ENCODE measurements at places on chromosomes 6 and 20. TPM values are rescaled to one million over a fixed set of nuclear protein-coding genes. Genes with fewer than 3 reads are reported as not detected.

RSPO3 gene
- total RNA-seq, result not detected

SIRPA gene
- total RNA-seq, result not detected

MAP3K5 gene
- 24.0 TPM for total RNA-seq

RAD21L1 gene
- total RNA-seq, result not detected

PET117 gene
- total RNA-seq, result 13.9 TPM

C2 gene
- total RNA-seq, result 1.3 TPM

SCRT2 gene
- total RNA-seq, result not detected

PLA2G7 gene
- total RNA-seq, result not detected

SLC22A16 gene
- not detected for total RNA-seq

FANCE gene
- 11.7 TPM for total RNA-seq

PREX1 gene
- total RNA-seq, result 86.1 TPM

TRDN gene
- not detected for total RNA-seq

PRRT1 gene
- total RNA-seq, result 0.23 TPM

SLC52A3 gene
- total RNA-seq, result not detected

SLC17A4 gene
- not detected for total RNA-seq

MMS22L gene
- 39.1 TPM for total RNA-seq

C6orf141 gene
- 0.83 TPM for total RNA-seq

CALHM6 gene
- 10.3 TPM for total RNA-seq

GPR6 gene
- total RNA-seq, result not detected

PLCB4 gene
- total RNA-seq, result not detected

KIFC1 gene
- 157 TPM for total RNA-seq

MAS1 gene
- total RNA-seq, result not detected

CENPB gene
- 85.6 TPM for total RNA-seq

BPIFA1 gene
- total RNA-seq, result not detected

OPRM1 gene
- total RNA-seq, result not detected

SYCP2L gene
- 0.25 TPM for total RNA-seq

PSORS1C1 gene
- total RNA-seq, result 0.57 TPM

IL17A gene
- total RNA-seq, result 0.62 TPM

RALGAPA2 gene
- 31.7 TPM for total RNA-seq

TREM1 gene
- 0.40 TPM for total RNA-seq

NUP43 gene
- total RNA-seq, result 74.6 TPM

ZFP57 gene
- not detected for total RNA-seq

ESR1 gene
- total RNA-seq, result 2.2 TPM

RFX6 gene
- not detected for total RNA-seq

AHI1 gene
- total RNA-seq, result 14.0 TPM

WFDC12 gene
- not detected for total RNA-seq

Measured in activated CD4-positive, alpha-beta T cell treated with anti-CD3 and anti-CD28 coated beads, Interleukin-2, amount 10 ng/mL, durations not matched to agents 7 days and 5 days (primary cell).